Fibroblast of upper back skin (primary cell): ENCODE measurements at places on chromosomes 13 and 19.
A peak's percentile ranks its signal among the peaks of the same experiment; 100 is the strongest.

- DNase-seq, result no peak
Measured at GRCh38 chr13:39245688-39246087, 207.4 kb downstream of the NHLRC3 start.

DNA sequence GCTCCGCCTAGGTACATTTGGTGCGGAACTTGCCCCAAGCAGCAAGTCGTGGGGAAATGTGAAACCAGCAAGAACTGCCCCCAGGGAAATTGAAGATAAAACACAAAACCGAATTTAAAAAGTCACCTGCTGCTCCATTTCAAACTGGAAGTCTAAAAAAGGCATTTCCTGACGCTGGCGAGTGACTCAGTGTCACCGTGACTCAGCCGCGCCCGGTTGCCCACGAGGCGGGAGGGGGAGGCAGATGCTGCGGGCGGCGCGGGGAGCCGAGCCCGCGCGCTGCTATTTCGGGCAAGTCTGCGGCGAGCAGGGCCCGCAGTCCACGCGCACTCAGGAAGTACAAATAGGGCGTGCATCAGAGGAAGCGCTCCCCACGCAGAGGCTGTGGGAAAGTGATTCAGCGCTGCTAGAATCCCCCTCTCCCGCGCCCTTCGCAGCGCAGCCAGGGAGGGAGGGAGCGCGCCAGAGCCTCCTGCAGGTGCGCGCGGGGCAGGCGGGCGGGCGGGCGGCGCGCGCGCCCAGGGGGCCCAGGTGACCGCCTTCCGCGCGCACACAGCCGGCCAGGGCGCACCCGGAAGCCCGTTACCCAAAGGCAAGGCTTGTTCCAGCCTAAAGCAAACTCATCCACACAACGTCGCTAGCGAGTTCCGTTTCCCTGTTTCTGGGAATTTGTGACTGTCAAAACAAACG lies 168.8 kb downstream of the COL4A1 start:
- peak; percentile 56 for DNase-seq

GRCh38 chr19:33700408-33701013 lies 78.8 kb downstream of the CHST8 start:
- no peak for DNase-seq

DNA sequence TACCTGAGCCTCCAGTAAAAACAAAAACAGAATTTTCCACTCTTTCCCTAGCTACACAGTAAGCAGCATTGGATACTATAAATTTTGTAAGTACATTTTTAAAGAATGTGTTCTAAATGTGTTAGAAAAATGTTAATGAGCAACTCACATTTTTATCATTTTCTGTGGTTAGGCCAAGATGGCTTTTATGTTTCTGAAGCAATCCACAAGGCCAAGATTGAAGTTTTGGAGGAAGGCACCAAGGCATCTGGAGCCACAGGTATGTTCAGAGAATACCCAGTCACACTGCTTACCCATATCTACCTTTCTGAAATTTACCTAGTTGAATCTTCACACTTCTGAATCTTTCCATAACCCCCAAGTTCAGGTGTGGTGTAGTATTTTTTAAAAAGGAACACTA lies 21.6 kb downstream of the SERPINE3 start:
- DNase-seq, result peak; percentile 42

DNA sequence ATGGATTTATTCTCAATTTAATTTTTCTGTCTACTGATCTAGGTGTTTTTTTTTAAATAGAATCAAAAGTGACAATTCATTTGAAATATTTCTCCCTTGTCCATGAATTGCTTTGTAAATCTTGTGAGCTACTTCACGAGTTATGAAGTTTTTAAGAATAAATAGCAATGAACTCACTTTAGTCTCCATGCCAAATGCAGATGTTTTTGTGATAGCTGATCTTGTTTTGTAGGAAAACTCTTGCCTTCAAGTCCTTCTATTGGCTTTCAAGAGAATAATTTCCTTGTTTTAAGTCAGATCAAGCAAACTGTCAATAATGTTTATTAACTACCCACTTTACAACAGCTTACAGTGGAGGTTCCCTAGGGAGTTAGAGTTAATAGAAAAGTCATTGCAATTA lies 99.8 kb downstream of the ITGBL1 start:
- DNase-seq, result no peak

- no peak for DNase-seq
Measured at GRCh38 chr19:13942023-13942684, 3.9 kb upstream of the PODNL1 start.

GRCh38 chr19:4654437-4655361 lies 15.4 kb downstream of the TNFAIP8L1 start:
- DNase-seq, result no peak

- DNase-seq, result no peak
Measured at GRCh38 chr19:18972851-18973250, 31.8 kb upstream of the HOMER3 start.

DNA sequence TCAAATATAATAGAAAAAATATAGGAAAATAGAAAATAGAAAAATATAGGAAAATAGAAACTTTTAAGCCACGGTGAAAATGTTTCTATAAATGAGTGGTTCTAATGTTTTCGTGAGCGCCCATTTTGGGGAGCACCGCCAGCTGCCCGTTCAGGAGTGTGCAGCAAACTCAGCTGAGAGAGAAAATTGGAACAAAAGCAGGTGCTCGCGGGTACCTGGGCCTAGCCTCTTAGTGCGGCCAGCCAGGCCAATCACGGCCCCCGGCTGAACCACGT lies 204 bp upstream of the PDX1 start:
- DNase-seq, result no peak

DNA sequence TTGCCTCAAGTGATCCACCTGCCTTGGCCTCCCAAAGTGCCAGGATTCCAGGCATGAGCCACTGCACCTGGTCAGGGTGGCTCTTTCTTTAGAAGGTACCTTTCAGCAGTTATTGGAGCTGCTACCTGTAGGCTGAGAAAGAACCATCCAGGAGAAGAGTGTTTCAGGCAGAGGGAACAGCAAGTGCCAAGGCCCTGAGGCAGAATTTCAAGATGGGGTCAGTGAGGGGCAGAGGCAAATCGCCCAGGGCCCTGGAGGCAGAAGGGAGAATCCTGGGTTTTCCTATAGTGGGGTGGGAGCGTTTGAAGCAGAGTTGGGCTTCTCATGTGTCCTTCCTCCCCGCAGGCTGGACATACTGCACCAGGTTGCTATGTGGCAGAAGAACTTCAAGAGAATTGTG lies 2.2 kb downstream of the MRPL4 start:
- no peak for DNase-seq

DNA sequence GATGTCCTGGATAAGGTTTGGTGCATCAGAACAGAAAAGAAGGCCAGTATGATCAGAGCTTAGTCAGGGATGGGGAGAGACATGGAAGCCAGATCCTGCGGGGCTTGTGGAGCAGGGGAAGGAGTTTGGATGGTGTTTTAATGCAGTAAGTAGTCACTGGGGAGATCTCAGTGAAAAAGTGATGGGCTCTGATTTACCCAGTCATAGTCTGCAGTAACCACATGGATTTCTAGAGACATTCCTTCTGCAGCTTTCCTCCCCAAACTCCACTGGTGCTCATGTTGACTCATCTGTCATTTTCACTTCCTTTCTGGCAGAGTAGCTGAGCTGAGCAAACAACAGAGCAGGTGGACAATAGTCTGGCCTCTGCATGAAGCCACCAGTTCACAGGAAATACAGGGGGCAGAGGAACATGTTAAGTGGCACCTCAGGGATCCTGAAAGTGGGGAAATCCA lies 144.1 kb downstream of the DPF1 start:
- peak; percentile 91 for DNase-seq
